ENCODE measurements at places on chromosomes 3 and 15.

DNA sequence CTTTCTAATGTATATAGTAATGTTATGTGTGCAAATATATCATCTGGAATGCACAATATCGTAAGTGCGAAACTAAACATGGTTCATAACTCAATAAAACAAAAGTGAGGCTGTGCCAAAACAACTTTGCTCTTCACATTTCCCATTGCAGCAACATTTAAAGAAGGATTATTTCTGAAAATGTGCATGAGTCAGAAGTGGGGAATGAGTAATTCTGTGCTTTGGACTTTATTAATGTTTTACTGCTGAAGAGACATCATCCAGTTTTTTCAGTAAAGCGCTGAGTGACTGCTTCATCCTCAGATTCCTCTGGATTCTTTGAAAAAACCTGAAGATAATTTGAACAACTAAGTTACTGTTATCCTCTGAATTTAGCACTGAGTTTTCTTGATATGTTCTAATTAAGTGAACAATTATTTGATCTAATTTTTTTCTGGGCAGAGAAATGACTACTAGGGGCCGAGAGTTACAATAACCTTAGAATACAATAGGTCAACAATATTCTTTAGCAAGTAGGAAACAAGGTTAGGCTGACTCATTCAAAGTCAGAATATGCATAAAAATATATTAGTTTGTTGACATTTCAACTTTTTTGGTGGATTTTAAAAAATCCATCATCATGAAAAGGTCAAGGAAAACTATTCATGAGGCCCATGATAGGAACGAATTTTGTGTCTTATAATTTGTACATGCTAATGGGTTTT is 20.0 kb upstream of the PLCL2 start:
- DNase-seq = no peak

DNA sequence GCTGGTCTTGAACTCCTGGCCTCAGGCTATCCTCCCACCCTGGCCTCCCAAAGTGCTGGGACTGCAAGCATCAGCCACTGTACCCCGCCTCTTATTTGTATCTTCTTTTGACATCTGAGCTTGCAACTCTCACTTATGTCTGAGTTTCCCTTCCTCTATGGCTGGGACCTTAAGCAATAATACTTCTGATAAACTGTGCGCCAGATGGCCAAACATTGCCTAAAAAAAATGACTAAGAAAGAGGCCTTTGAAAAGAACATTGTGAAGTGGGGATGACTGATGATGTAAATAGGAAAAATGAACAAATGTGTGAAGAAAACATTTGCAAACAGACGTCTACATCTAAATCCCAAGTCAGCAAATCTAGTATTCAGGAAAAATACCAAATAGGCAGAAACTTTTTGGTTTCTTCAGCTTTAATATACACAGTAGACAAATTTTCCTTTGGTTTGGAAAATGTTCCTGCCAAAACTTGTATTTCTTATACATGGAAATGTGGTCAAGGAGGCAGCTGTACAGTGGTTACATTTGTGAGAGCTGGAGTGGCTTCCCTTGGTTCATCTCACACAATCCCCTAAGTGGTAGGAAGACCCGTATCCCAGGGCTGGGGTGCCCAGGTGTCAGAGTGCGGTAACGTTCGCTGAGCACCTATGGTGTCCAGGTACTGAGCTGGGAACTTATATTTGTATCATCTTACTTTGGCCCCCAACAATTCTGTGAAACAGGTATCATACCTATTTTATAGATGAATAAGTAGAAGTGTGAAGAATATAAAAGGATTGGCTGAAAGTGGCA is 11.6 kb upstream of the TFRC start:
- DNase-seq = no peak

GRCh38 chr15:59185725-59186124 is 20.9 kb upstream of the LDHAL6B start:
- no peak for DNase-seq

DNA sequence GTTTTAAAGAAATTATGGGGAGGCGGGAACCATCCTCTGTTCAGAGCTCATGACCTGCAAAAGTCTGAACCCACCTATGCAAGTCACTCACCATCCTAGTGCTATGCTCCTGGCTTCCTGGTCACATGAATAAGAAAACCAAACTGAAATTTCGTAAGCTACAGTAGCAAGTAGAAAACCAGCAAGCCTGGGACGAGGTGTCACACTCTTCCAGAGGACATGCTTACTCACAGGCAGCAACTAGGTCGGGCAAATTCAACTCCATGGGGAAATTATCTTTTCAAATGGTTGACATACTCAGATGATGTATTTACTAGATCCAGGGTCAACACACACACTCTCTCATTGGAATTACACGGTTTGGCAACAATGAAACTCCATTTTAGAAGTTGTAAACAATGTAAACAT is 31.3 kb downstream of the LDHAL6B start:
- DNase-seq = no peak

DNA sequence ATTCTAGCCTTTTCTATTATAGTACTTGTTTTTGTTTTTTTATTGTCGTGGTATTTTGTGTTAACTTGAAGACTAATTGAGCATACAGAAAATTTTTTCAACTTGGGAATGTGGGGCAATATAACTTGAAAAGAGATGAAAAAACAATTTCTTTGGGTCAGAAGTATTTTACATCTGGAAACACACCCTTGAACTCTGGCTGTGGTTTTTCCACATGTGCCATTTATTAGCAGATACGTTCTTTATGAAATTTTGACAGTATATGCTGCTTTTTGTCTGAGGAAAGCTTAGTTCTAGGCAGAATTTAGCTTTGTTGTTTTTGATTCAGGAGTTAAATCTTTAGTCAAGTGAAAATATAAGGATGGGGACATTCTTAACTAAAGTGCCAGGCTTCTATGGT is 44.7 kb downstream of the TCF12 start:
- DNase-seq = no peak

DNA sequence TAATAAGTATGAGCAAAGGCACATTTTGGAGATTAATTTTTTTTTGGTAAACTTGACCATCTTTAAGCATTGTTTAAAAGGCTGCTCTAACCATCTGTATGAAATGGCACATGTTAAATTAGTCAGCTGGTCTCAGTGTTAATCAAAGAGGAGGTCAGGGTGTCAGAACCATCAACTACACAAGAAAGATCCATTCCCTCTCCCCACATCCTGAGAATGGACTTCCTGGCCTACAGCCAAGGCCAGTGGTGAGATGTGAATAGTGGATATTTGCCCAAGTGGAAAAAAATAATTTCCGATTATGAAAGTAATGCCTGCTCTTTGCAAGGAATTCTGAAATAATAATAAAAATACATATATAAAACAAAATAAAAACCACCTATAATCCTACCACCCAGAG is 641.7 kb downstream of the NR2F2 start:
- DNase-seq = no peak

Data from stimulated activated CD8-positive, alpha-beta memory T cell treated with anti-CD3 and anti-CD28 coated beads, Interleukin-2, amount 100 ng/mL, for 48 hours (primary cell).